ENCODE measurements at places on chromosomes 13 and 19.

GRCh38 chr13:69243366-69243765, 864.3 kb upstream of the ATXN8OS start:
- no peak for DNase-seq

- no peak for DNase-seq
These were observed 21.7 kb upstream of the MIER2 start for GRCh38 chr19:366205-366783.

DNA sequence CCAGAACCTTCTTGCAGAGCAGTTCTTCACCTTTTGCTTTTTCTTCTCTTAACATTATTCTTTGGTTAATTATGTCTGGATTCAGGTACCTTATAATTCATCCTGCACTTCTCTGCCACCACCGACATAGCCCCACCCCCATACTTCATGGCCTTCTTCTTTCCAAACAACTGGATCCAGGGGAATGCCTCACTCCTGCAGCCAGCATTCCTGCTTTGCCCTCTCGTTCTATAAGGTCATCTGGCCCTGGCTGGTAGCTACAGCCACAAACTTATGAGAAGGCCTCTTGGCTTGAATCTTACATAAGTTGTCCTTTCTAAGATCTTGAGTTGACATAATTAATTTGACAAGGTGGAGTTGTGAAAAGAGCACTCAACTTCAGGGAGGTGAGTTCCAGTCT, 84.1 kb upstream of the FRY start:
- no peak for DNase-seq

- no peak for DNase-seq
These were observed 31.6 kb downstream of the WDR87 start for GRCh38 chr19:37874784-37875183.

- no peak for DNase-seq
These were observed 7.1 kb downstream of the FOSB start for GRCh38 chr19:45474606-45475521.

DNA sequence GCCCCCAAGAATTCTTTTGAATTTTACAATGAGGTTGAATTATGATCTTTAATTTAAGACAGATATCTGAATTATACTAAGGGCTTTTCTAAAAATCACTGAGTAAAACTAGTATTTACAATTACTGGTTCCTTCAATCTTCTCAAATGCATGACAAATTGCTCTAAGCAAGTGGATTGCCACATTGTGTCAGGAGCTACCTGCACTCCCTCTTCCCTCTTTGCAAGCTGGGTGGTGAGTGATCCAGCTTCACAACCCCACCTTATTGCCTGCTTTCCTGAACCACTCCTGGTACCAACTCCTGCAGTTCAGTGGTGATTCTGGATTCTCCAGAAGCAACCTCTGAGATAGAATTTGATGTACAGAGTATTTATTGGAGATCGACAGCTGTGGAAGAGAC, 49.9 kb upstream of the SERP2 start:
- DNase-seq: no peak

DNA sequence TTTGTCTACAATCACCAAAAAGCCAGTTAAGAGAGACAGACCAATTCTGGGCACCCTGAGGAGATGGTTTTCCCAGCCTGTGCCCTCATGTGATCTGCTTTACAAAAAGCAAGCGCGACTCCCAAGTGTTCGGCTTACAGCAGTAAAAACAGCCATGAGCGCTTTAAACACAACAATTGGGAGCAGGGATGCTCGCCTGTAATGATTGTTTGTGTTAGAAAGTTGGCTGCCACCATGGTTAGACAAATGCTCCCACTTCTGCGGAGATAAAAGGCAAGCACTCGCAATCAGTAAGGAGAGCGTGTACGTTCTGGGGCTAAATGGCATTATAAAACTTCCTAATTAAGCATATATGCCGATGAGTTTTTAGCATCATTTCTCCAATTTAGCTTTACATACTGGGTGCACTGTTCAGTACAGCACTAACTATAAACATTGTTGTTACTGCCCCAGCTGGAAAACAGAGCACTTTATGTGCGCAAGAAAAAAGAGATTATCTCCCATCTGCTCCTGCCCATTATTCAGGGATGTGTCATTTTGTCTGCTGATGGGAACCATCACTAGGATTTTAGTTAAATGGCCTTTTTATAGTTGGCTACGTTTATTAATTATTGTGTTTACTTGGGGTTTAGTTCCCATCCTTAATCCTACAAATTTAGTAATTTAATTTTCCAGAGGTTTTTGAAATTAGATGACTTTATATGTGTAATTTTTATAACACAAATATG, 309.3 kb upstream of the MAB21L1 start:
- no peak for DNase-seq

DNA sequence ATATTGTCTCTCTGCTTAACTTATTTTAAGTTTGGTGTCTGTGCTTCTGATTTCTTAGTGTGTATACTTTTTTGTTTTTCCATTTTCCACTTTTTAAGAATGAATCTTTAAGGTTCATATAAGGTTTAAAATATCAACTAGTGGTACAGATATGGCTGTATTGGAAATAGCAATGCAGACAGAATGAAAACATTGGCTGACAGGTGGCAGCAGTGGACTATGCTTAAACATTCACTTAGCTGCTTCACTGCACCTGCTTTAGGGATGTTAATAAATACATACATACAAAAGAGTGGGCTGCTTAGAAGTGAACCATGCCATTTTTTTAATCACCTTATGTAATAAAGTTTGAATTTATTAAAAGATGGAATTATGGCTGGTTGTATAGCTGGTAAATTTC, 27.3 kb downstream of the TM9SF2 start:
- no peak for DNase-seq

GRCh38 chr13:34108410-34108809, 290.5 kb downstream of the RFC3 start:
- no peak for DNase-seq

GRCh38 chr13:48560657-48561337, 27.9 kb upstream of the RCBTB2 start:
- DNase-seq: no peak

- DNase-seq: no peak
These were observed 344.5 kb downstream of the KCNRG start for GRCh38 chr13:50359779-50360178.

DNA sequence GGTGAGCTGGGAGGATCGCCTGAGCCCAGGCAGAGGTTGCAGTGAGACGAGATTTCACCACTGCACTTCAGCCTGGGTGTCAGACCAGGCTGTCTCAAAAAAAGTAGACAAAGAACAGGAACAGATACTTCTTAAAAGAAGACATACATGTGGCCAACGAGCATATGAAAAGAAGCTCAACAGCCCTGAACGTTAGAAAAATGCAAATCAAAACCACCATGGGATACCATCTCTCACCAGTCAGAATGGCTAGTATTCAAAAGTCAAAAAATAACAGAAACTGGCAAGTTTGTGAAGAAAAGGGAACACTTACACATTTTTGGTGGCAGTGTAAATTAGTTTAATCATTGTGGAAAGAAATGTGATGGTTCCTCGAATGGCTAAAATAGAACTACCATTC, 3.0 kb upstream of the LGALS14 start:
- no peak for DNase-seq

DNA sequence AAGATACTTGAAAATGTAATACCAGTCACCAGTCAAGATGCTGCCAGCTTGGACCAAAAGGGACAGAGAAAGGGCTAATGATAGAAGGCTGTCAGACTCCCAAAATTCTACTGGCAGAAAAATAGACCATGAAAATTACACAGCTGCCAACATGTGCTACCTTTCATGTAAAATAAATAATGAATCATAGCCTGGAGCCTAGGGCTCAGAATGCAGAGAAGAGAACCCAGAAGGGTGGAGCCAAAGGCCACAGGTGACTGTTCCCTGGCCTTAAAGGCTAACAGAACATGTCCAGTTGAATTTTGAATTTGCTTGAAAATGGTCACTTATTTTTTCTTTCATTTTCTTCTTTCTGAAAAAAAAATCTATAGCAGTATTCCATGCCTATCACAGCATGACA, 1827.0 kb upstream of the MIR17HG start:
- DNase-seq: no peak

- DNase-seq: no peak
These were observed 113.0 kb downstream of the UFM1 start for GRCh38 chr13:38462605-38463004.

DNA sequence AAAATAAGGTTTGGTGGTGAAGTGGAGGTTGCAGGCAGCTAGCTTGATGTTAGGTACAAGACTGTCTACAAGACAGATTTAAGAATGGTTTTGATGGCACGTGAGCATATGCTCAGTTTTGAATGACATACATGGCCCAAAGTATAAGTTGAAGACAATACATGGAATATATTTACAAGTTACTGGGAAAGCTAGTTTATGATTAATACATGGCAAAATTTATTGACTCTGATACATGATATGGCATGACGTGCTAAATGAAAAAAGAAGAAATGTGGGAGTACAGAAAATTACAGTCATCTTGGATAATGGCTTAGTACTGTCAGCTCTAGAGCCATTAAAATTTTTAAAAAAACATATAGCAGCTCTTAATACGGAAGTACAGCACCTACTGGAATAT, 4.4 kb downstream of the KLF5 start:
- no peak for DNase-seq

- no peak for DNase-seq
These were observed 96.3 kb upstream of the SOX1 start for GRCh38 chr13:111970494-111971141.

DNA sequence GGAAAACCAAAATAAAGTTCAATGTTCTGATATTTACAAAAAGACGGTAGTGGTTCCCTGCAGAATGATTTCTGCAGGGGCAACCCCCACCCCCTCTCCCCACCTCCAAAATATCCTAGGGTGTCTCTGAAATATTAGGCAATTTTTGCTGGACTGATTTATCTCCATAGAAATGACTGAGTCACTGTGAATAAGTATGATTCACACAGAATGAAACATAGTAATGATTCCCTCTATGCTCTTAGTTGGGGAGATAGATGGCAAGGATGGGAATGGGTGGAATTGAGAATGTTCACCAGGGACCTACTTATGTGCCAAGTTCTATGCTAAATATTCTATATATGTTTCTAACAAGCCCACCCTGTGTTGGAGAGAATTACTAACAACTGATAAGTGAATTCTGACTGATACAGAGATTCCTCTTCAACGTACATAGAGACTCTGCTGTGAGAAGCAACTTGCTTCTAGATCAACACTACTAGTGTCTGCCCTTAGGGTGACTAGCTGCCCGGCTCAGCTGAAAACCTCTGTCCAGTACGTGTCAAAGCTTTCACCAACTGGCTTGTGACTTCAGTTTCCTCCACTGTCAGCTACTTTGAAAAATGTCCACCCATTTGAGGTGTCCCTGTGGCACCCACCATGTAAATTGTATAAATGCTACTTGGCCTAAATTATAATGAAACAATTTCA, 38.4 kb upstream of the RAP2A start:
- DNase-seq: no peak

- DNase-seq: no peak
These were observed 2.2 kb upstream of the ARHGEF18 start for GRCh38 chr19:7346488-7346971.

DNA sequence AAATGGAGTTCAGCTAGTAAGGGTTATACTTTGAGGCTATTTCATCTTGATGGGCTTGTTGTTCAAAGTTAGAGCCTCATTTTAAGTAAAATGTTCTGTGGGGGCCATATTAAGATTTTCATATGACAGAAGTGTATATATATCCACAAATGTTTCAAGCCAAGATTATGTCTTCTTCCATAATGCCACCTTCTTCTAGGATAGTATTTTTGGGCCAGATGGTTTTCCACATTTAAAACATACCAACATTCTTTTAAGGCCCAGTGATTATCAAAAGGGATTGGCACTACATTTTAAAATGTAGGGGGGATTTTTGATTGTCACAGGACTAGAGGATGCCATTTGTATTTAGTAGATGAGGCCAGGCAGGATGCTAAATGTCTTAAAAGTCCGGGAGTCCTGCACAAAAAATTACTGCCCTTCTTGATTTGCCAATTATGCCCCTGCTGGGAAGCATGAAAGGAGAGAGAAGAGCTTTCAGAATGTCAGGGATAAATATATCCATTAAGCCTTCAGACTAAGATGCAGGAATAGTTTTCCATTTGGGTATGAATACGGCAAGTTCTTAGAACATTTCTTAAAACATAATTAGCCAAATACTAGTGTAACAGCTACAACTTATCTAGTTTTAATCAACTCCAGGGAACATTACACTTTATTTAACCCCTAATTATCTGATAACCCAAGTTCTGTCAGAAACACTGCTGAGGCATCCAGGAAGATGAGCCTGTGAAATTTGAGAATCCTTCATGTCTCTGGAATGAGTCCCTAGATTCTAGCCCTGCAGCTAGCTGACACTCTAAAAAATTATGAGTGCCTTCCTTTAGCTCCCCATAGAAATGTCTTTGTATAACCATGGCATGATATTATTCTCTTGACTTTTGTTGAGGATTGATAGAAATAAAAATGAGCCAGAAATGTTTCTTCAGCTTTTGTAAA, 34.0 kb downstream of the ITM2B start:
- no peak for DNase-seq

DNA sequence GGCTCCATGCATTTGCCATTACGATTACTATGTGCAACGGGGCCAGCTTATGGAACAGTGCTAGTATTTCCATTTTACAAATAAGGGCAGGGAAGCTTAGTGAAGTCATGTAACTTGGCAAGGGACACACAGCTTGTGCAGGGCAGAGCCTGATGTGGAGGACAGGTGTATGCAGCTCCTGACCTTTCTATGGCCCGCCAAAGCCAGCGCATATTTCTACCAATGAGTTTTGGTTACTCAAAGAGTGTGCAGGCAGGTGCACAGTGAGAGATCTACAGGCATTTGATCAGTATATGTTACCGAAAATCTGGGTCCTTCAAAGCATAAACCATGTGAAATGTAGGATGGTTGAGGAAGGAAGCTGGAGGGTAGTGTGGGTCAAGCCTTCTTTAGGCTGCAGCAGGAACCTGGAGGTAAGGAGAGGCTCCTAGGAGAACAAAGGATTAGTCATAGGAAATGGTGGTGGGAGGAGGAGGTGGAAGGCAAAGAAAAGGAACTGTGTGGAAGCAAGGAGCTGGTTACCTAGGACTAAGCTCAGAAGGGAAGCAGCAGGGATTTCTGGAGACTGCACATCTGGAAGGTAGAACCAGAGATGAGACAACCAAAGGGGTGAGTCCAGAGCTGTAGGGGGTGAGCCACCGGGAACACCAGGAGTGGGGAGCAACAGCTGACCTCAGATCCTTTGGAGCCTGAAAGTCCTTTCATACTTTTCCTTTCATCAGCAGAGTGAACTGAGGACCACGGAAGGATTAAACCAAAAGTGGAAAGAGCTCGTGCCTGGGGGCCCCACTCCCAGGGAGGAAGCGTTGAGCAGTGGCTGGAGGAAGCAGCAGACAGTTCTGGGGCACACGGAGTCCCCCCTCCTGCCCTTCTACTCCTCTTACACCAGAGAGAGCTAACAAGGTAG, 4.2 kb upstream of the PDX1 start:
- no peak for DNase-seq

GRCh38 chr13:104737713-104738112, 1671.5 kb upstream of the SLC10A2 start:
- no peak for DNase-seq

Measured in stimulated activated CD8-positive, alpha-beta memory T cell treated with anti-CD3 and anti-CD28 coated beads, Interleukin-7, amount 100 ng/mL, for 4 hours (primary cell).